ENCODE measurements at places on chromosomes 7 and 10. TPM values are rescaled to one million over a fixed set of nuclear protein-coding genes. Genes with fewer than 3 reads are reported as not detected.
A peak's percentile ranks its signal among the peaks of the same experiment; 100 is the strongest.

GRCh38 chr7:151883857-151884256 is 6.9 kb upstream of the PRKAG2 start:
- no peak overlapping the region for H3K4me3 ChIP-seq
- H3K27ac ChIP-seq, result no peak overlapping the region
- H3K36me3 ChIP-seq, result no peaks in the 10 kb centered on the region
- H3K27me3 ChIP-seq, result peaks cover 7% of the 10 kb centered on the region
- H3K4me1 ChIP-seq, result no peaks in the 10 kb centered on the region
- no peak for DNase-seq

DNA sequence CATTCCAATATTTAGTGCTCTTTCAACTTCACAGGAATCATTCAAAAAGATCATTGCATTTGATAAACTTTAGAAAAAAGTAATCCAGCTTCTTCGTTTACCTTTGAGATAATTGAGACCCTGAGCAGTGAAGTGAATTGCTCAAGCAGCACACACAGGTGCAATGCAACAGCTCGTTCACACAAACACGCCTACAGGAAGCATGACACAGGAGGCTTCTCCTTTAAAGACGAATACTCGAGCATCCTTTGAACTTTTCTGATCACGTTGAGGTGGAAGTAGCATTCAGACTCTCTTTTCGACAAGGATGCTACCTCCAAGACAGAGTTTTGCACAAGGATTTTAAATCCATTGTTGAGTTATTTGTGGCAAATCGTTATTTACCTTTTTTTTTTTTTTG is 18.0 kb upstream of the RSU1 start:
- H3K4me3 ChIP-seq, result peak overlapping the region; percentile 36
- peaks cover 4% of the 10 kb centered on the region for H3K4me1 ChIP-seq
- H3K27ac ChIP-seq, result peak overlapping the region; percentile 19
- H3K27me3 ChIP-seq, result no peaks in the 10 kb centered on the region

- H3K36me3 ChIP-seq, result peaks cover 62% of the 10 kb centered on the region
- DNase-seq, result no peak
- H3K4me1 ChIP-seq, result peaks cover 87% of the 10 kb centered on the region
- H3K27me3 ChIP-seq, result no peaks in the 10 kb centered on the region
- H3K27ac ChIP-seq, result no peak overlapping the region
Observed at GRCh38 chr10:11181978-11182377, 164.3 kb downstream of the CELF2 start.

- peaks cover 9% of the 10 kb centered on the region for H3K27me3 ChIP-seq
- H3K27ac ChIP-seq, result no peak overlapping the region
- no peak overlapping the region for H3K4me3 ChIP-seq
Observed at GRCh38 chr7:123580406-123581161, 21.0 kb upstream of the ASB15 start.

DNA sequence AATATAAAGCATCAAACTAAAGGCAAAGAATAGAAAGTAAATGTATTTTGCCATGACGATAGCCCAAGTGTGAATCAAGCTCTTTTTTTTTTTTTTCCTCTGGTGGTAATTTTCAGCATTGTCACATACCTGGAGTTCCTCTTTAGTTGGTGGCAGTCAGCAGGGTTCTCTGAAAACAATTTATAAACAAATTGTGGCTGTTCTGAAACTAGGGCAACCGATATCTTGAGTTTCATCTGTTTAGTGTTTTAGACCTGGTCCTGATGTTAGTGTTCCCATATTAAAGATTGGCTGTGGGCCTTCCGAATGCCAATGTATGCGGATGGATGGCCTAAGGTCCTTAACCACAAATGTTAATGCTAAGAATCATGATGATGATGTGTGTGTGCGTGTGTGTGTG is 713.1 kb downstream of the GATA3 start:
- H3K27me3 ChIP-seq, result peaks cover 3% of the 10 kb centered on the region
- H3K4me3 ChIP-seq, result no peak overlapping the region
- H3K36me3 ChIP-seq, result no peaks in the 10 kb centered on the region
- H3K4me1 ChIP-seq, result peaks cover 3% of the 10 kb centered on the region
- no peak overlapping the region for H3K27ac ChIP-seq

GRCh38 chr10:103499881-103500280 is 6.4 kb downstream of the NEURL1 start:
- H3K4me1 ChIP-seq, result peaks cover 20% of the 10 kb centered on the region
- H3K27me3 ChIP-seq, result peaks cover 44% of the 10 kb centered on the region
- no peak for DNase-seq
- H3K27ac ChIP-seq, result no peak overlapping the region
- H3K4me3 ChIP-seq, result no peak overlapping the region

DNA sequence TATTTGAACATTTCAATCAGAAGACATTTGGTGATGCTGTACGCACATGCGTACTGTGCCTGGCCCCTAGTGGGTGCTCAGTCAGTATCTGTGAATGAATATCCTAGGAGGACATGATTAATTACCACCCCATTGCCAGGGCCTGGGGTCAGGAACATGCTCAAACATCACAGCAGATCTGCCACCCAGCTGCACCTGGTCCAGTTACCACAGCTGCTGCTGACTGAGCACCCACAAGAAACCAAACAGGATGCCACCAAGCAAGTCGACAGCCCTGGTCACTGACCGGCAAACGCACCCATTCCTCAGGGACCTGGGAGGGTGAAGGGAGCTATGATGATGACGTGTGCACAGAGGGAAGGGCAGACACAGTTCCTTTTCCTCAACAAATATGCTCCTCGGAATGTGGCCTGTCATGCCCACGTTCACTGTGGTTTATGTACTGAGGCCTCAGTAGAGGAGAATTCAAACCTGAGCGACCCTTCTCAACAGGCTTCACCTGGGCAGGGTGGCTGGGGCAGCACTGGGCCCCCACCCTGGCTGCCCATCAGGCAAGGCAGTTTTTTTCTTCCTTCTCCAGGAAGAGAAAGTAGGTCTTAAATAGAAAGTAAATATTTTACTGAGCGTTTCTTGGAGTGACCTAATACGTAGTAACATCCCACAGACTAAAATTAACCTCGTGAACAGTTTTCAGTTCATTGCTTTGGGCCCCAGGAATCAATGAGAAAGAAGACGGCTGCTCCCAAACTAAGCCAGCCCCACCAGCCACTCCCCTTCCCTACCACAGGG is 13.4 kb downstream of the CTBP2 start:
- peaks cover 1% of the 10 kb centered on the region for H3K4me1 ChIP-seq
- no peak overlapping the region for H3K4me3 ChIP-seq
- peaks cover 41% of the 10 kb centered on the region for H3K27me3 ChIP-seq
- no peak overlapping the region for H3K27ac ChIP-seq
- H3K36me3 ChIP-seq, result no peaks in the 10 kb centered on the region
- no peak for DNase-seq

DNA sequence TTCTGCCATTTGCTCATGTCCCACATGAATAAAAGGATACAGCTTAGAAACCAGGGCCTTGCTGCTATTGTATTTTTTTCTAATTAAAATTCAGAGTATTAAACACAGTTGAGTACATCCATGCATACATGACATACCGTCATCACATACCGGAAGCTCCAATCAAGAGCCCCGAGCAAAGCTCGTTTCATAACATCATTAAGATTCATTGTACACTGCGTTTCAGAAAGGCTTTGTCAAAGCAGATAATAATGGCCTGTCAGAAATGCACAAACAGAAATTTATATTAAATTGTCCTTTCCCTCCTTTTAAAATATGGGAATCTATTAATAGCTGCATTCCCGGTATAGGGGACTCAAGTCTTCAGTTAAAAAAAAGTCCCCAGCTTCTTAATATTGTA is 103.4 kb downstream of the PRTFDC1 start:
- no peak overlapping the region for H3K4me3 ChIP-seq
- H3K27ac ChIP-seq, result no peak overlapping the region
- DNase-seq, result no peak

GRCh38 chr7:24922099-24922773 is 57.7 kb downstream of the OSBPL3 start:
- no peak overlapping the region for H3K27ac ChIP-seq
- no peaks in the 10 kb centered on the region for H3K27me3 ChIP-seq
- H3K36me3 ChIP-seq, result no peaks in the 10 kb centered on the region
- H3K4me1 ChIP-seq, result peaks cover 61% of the 10 kb centered on the region
- no peak for DNase-seq

DNA sequence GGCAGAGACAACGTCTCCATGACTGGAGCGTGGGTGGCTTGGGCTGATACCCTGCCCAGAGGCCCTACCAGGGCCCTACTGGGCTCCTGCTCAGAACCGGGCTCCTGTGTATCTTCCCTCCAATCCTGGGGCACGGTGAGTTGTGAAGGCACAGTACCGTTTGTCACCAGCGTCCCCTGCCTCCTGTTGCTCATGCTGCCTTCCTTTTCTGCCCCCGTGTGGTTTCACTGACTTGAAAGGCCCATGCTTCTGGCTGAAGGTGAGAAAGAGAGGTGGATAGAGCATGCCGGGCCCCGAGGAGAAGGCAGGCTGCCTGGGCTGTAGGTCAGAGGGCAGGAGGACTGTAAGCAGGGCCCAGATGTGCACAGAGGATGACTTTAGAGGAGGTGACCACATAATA is 9.1 kb upstream of the DMBT1 start:
- no peaks in the 10 kb centered on the region for H3K36me3 ChIP-seq
- no peak overlapping the region for H3K4me3 ChIP-seq
- H3K27me3 ChIP-seq, result no peaks in the 10 kb centered on the region
- H3K27ac ChIP-seq, result no peak overlapping the region

- DNase-seq, result no peak
- H3K27ac ChIP-seq, result no peak overlapping the region
- H3K36me3 ChIP-seq, result no peaks in the 10 kb centered on the region
- H3K4me3 ChIP-seq, result no peak overlapping the region
Observed at GRCh38 chr10:51171946-51172345, 97.7 kb downstream of the PRKG1 start.

- H3K27ac ChIP-seq, result no peak overlapping the region
- H3K36me3 ChIP-seq, result no peaks in the 10 kb centered on the region
- no peaks in the 10 kb centered on the region for H3K4me1 ChIP-seq
- no peak for DNase-seq
- no peaks in the 10 kb centered on the region for H3K27me3 ChIP-seq
- H3K4me3 ChIP-seq, result no peak overlapping the region
Observed at GRCh38 chr7:85529201-85529600, 342.3 kb upstream of the SEMA3D start.

DNA sequence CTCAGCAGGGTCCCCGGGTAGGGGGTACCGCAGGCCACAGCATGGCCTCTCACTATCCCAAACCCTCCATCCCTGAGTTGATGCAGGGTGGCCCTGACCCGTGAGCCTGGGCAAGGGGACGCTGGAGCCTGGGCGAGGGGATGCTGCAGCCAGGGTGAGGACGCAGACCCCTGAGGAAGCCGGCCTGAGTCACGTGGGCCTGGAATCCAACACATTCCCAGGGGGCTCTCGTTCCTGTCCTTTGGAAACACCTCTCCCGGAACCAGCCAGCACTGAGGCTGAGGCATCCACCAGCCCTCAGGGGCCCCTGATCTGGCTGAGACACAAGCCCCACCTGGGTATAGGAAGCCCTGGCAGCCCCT is 61.5 kb upstream of the NKX6-2 start:
- peak overlapping the region; percentile 46 for H3K4me3 ChIP-seq
- DNase-seq, result no peak
- H3K27me3 ChIP-seq, result peaks cover under 1% of the 10 kb centered on the region

- H3K27me3 ChIP-seq, result no peaks in the 10 kb centered on the region
- peaks cover 13% of the 10 kb centered on the region for H3K4me1 ChIP-seq
- H3K27ac ChIP-seq, result no peak overlapping the region
- no peak overlapping the region for H3K4me3 ChIP-seq
- no peaks in the 10 kb centered on the region for H3K36me3 ChIP-seq
Observed at GRCh38 chr7:16417906-16418305, 3.4 kb downstream of the CRPPA start.

- no peak for DNase-seq
- H3K4me1 ChIP-seq, result peaks cover 15% of the 10 kb centered on the region
- peaks cover 3% of the 10 kb centered on the region for H3K36me3 ChIP-seq
- H3K4me3 ChIP-seq, result no peak overlapping the region
- H3K27ac ChIP-seq, result no peak overlapping the region
Observed at GRCh38 chr10:102324061-102324460, 71.4 kb upstream of the NFKB2 start.

GRCh38 chr10:3783316-3783681 is 1.7 kb downstream of the KLF6 start:
- peak overlapping the region; percentile 96 for H3K4me3 ChIP-seq
- peaks cover 58% of the 10 kb centered on the region for H3K36me3 ChIP-seq
- DNase-seq, result peak; percentile 86
- H3K27ac ChIP-seq, result peak overlapping the region; percentile 99
- H3K27me3 ChIP-seq, result no peaks in the 10 kb centered on the region
- peaks cover 50% of the 10 kb centered on the region for H3K4me1 ChIP-seq

DNA sequence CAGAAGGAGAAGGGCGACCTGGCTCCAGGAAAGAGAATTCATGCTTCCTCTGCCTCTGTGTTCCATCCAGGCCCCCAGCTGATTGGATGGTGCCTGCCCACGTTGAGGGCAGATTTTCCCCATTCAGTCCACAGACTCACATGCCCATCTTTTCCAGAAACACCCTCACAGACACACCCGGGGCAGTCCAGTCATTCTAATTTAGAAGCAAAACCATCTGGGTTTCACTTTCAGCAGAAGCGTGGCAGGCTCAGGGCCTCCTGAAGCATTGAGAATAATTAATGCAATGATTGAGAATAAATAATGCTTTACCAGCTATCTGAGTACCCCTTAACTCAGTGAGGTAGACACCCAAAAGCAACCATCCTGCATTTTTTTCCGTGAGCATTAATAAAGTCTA is 30.2 kb upstream of the CREB5 start:
- H3K4me3 ChIP-seq, result no peak overlapping the region
- H3K4me1 ChIP-seq, result no peaks in the 10 kb centered on the region
- H3K27me3 ChIP-seq, result peaks cover 7% of the 10 kb centered on the region
- no peak overlapping the region for H3K27ac ChIP-seq
- H3K36me3 ChIP-seq, result no peaks in the 10 kb centered on the region

- H3K27me3 ChIP-seq, result peaks cover 6% of the 10 kb centered on the region
- DNase-seq, result no peak
- H3K36me3 ChIP-seq, result no peaks in the 10 kb centered on the region
- H3K27ac ChIP-seq, result no peak overlapping the region
- H3K4me3 ChIP-seq, result no peak overlapping the region
Observed at GRCh38 chr10:121628859-121629258, 30.6 kb upstream of the FGFR2 start.

Gene CRYGN
- not detected for total RNA-seq

Gene SMKR1
- total RNA-seq, result 1.2 TPM

Gene MRPL32
- 71.8 TPM for total RNA-seq

Gene ZNF212
- 10.4 TPM for total RNA-seq

Gene IFIT1
- total RNA-seq, result 5.9 TPM

Gene XRCC2
- 10.8 TPM for total RNA-seq

Gene GDF2
- total RNA-seq, result not detected

Gene SDK1
- total RNA-seq, result 1.3 TPM

Gene A1CF
- not detected for total RNA-seq

Gene ADCY1
- total RNA-seq, result 0.30 TPM

Gene TBATA
- not detected for total RNA-seq

Gene ANKRD61
- not detected for total RNA-seq
